Activated naive CD4-positive, alpha-beta T cell treated with anti-CD3 and anti-CD28 coated beads for 36 hours (primary cell): ENCODE measurements at places on chromosomes 5 and 9. TPM values are rescaled to one million over a fixed set of nuclear protein-coding genes. Genes with fewer than 3 reads are reported as not detected.

The PSD2 gene
- total RNA-seq = not detected

The PLPP6 gene
- total RNA-seq = 5.3 TPM

The SPINK7 gene
- not detected for total RNA-seq

The KCNIP1 gene
- total RNA-seq = not detected

The TRIM7 gene
- total RNA-seq = 1.6 TPM

DNA sequence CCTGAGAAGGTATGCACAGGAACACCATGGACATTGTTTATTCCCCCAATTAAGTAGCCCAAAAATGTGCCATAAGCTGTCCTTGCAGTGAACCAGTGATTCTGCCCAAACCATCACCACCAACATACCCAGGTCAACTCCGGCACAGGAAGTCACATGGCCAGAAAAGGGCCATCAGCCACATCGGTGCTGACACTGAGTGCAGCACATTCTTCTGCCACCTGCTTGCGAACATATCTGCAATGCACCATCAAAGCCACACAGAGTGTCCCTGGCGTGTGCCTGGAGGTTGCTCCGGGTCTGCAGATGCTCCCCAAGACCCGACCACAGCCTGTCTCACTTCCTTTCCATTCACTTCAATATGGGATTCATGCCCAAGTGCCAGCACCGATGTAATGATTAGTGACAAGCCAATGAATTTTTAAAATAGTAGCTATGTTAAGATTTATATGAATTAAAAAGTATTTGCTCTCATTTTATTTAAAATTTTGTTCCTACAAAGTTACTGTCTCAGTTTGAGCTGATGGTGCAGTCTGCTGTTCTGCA, 37.6 kb downstream of the SYK start:
- H3K27me3 ChIP-seq = peaks cover 6% of the 10 kb centered on the region
- H3K27ac ChIP-seq = no peak overlapping the region
- H3K4me1 ChIP-seq = no peaks in the 10 kb centered on the region
- H3K36me3 ChIP-seq = no peaks in the 10 kb centered on the region
- H3K4me3 ChIP-seq = no peak overlapping the region

DNA sequence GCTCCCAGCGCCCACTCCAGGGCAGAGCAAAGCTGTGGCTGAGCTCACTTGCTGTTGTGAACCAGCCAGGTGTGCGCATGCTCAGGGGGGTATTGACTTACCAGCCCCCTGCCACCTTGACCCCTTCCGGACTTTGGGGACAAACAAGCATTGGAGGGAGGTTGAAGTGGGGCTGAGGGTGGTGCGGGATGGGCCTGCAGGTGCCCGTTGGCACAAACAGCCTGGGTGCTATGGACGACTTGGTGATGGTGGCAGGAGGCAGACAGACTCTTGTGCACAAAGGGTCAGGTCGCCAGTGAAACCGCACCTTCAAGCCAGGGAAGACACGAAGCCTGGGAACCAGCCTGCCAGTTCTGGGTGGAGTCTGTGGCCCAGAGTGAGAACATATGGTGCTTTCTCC, 858.5 kb upstream of the PTPRD start:
- no peak for DNase-seq
- H3K27ac ChIP-seq = no peak overlapping the region
- no peaks in the 10 kb centered on the region for H3K27me3 ChIP-seq
- no peaks in the 10 kb centered on the region for H3K36me3 ChIP-seq

- no peaks in the 10 kb centered on the region for H3K27me3 ChIP-seq
- peaks cover 14% of the 10 kb centered on the region for H3K36me3 ChIP-seq
- H3K4me3 ChIP-seq = peak overlapping the region; percentile 53
- DNase-seq = peak; percentile 77
- peak overlapping the region; percentile 92 for H3K27ac ChIP-seq
Observed at GRCh38 chr5:39175273-39175955, 43.9 kb downstream of the FYB1 start.
